ENCODE measurements at places on chromosomes 12 and 14. TPM values are rescaled to one million over a fixed set of nuclear protein-coding genes. Genes with fewer than 3 reads are reported as not detected.

PRH1 gene
- 13.8 TPM for total RNA-seq

- DNase-seq = no peak
Measured at GRCh38 chr12:30796891-30797371, 42.2 kb upstream of the CAPRIN2 start.

CLEC6A gene
- not detected for total RNA-seq

ADAM21 gene
- total RNA-seq = 0.40 TPM

GRCh38 chr14:22472935-22473854 is 115.8 kb downstream of the DAD1 start:
- peak; percentile 57 for DNase-seq

- no peak for DNase-seq
Measured at GRCh38 chr12:83536496-83536895, 849.8 kb downstream of the TMTC2 start.

Measured in mucosa of gallbladder (tissue), 1 donor.